AG04449 (cell line): ENCODE measurements at places on chromosomes 7 and 10.

DNA sequence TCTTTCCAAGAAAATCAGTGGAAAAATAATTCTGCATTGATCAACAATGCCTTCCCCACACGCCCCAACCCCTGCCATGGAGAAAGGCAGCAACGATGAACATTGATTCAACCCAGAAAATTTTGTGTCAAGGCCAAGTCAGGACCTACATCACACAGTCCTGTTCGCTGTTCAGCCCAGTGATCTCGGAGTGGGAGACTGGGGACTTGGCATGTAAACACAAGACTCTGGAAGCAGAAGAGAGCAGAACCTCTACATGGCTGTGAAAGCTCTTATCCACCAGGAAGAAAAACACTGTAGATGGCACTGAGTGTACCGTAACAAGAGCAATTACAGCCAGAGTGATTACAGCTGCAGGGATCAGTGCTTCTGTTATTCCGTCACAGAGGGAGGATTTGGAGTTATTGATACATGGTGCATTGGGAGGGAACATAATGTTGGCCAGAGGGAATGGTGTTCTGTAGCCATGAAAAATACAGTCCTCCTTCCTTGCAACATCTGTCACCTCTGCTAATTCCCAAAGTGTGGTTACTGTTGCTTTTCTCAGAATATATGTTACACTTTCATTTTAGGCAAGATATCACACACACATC lies 136.6 kb downstream of the IQUB start:
- no peak for DNase-seq

- no peak for DNase-seq
Measured at GRCh38 chr7:106442476-106442875, 157.7 kb upstream of the NAMPT start.

DNA sequence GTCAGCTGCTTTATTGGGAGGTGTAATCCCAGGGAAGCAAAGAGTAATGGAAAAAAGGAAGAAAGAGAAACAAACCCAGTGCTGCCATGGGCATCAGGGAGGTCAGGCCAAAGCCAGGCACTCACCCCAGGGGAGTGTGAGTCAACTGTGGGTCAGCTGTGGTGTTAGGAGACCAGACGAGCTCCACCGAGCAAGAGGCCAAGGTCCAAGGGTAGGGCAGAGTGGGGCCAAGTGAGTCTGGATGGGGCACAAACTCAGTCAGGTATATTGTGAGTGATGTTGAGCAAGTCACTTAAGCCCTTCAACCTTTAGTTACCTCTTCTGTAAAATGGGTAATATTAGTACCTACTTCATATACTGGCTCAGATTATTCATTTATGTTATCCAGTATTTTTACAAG lies 30.4 kb upstream of the CDK13 start:
- no peak for DNase-seq

DNA sequence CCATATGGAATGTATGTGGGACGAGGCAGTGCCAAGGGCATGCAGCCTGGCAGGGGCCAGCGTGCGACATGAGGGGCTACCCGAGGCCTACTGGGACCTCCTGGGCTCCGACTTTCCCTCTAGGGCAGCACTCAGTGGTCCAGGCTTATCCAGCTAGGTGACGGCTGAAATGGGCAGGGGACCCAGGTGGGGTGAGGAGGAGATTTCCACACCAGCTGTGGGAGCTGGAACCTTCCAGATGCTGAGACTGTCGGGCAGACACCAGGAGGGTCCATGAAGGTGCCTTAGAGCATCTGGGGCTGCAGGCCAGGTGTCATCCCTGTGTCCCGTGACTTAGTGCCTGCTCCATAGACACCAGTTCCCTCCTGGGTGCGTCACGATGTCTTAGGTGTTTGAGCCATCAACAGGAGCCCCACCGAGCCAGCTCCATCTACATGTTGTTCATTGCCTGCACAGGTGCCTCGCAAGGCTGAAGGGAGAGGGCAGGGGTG lies 13.4 kb downstream of the ZNF316 start:
- DNase-seq: no peak

GRCh38 chr10:76491216-76491615 lies 1059.8 kb downstream of the LRMDA start:
- no peak for DNase-seq
